ENCODE measurements at places on chromosomes 1 and 21.

GRCh38 chr1:169495916-169496315 lies 10.2 kb upstream of the SLC19A2 start:
- ATAC-seq: no peak

GRCh38 chr1:234997201-234997895 lies 131.3 kb downstream of the TOMM20 start:
- ATAC-seq: no peak

DNA sequence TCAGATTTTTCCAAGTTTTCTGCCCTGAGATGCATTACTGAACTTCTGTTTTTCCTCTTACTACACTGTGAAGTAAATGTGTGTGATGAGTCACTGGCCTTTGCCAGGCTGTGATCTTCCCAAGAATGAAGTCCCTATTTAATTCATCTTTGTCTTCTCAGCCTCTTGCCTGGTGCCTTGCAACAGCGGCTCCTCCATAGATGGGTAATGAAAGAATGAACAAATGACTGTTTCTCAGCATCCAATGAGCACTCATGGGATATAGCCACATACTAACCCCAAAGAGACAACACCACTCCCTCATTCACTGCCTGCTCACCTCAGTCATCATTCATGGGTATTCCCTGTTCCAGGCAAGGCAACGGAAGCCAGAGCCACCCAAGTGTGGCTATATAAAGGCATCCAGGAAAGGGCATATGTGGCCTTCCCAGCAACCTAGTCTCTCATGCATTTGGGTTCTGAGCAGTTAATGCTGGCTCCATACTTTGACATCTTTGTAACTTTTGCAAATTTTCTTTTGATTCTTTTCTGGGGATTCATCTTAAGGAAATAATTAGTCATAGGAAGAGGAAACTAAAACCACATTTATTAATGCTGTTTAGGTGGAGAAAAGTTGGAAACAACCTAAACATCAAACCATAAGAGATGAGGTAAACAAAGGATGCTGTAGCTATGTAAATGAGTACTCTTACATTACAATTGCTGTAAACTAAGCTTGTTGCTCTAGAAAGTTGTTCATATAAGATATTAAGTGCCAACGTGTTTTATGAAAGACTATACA lies 71.9 kb downstream of the HIVEP3 start:
- no peak for ATAC-seq

DNA sequence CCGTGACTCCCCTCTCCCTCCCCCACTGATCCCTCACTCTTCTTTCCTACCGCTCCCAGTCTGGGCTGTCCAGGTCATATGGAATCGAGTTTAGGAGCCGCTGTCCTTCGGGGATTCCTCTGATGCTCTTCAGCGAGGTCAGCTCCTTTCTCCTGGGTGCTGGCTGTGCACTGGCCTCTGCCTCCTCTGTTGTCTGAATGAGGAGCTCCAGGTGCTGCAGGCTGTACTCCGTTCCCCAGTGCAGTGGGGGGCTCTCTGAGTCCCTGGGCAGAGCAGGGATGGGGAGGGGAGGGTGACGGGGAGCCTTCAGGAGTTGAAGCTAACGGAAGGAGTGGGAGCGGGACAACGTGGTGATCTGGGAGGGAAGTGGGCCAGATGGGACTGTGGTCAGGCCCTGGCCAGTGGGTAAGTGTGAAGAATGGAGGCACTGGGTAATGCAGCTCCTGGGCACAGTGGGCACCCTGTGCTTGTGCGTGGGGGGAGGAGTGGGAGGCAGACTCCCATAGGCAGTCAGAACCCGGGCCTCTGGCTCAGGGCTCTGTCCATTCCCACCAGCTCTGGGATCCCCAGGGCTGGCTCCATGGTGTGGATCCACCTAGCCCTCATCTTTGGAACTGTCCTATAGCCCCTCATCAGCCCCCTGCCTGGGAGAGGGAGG lies 59.5 kb upstream of the TLR5 start:
- no peak for ATAC-seq

DNA sequence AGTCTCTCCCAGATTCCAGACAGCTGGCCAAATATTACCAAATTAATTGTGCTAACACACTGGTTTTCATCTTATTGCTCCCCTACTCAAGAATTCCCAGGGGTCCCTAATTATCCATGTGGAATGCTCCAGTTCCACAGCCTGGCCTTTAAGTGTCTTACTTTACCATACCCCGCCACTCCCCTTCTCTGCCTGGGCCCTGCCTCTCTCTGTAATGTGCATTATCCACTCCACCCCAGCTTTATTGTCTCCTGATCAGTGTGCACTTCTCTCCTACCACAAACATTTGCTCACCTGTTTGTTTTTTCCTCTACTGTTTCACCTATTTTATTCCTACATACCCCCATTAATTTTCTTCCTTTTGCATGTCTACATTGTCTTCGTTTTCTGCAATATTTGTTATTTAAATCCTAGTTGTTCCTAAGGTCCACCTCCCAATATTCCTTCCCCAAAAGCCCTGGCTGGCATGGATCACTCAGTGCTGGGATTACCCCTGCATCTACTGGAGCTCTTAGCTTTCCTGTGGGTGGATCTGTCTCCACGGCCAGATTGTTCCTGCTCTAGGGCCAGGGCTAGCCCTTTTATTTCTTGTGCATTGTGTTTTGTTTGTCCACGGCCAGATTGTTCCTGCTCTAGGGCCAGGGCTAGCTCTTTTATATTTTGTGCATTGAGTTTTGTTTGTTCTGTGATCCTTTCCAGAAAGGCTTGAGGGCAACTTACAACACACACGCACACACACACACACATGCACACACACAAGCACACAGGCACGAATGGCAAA lies 33.4 kb upstream of the ATP1B1 start:
- no peak for ATAC-seq

DNA sequence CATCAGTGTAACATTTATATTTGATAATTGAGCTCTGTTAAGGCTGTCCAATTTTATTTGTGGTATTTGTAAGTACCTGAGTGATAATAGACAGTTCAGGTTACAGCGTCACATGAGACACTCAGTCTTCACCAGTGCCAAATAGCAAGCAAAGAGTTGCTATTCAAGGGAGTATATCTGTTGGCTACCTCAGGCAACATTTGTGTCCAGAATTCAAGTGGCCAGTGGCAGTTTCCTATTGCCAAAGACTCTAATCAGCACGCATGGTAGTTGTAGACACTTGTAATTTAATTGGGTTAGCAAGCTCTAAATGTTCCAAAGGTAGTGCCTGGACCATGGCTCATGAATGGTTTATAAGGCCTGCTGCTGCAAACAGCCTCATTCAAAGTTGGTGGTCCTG lies 1524.3 kb upstream of the B3GALT2 start:
- ATAC-seq: no peak

GRCh38 chr1:179295164-179295755 lies 1.7 kb downstream of the SOAT1 start:
- no peak for ATAC-seq

DNA sequence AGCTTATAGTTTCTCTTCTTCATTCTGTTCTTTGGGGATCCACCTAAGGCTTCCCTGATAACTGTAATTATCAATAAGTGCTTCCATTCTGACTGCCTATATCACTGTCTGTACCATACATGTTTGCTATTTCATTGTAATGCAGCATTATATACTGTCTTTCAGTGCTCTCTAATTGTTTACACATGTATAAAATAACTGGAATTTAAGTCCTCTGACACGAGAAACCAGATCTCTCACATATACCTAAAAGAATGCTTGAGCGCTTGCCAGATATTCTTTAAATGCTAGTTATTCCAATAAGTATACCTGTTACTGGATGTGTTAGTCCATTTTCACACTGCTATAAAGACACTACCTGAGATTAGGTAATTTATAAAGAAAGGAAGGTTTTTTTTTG lies 34.7 kb downstream of the CELF3 start:
- no peak for ATAC-seq

DNA sequence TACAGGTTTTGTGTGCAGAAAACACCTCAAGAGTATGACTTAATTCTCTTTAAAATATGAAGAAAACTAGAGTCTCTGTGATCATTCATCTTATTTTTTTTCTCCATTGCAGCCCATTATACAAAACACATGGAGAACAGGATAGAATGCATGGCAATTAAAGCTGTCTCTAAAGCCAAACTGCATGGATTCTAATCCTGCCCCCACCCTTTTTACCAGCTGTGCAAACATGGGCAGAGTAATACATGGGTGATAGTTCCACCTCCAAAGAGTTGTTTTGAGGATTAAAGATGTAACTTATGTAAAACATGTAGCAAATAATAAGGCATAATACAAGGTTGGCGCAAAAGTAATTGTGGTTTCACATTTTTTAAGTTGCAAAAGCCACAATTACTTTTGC lies 114.4 kb downstream of the CLEC20A start:
- no peak for ATAC-seq

DNA sequence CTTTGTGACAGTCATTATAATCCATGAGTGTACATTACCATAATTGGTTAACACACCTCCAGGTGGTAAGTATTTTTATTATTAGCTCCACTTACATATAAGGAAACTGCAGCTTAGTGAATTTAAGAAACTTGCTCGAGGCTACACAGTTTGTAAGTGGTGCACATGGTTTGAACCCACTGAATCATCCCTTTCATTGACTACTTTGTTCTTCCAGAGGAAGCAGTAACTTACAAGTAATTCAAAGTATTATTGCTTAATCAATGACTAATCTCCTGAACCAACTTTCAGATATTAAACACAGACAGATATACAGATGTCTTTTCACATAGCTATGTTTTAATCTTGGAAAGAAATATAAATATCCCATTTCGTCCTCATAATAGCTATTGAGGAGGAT lies 18.7 kb upstream of the CLDN8 start:
- ATAC-seq: no peak

DNA sequence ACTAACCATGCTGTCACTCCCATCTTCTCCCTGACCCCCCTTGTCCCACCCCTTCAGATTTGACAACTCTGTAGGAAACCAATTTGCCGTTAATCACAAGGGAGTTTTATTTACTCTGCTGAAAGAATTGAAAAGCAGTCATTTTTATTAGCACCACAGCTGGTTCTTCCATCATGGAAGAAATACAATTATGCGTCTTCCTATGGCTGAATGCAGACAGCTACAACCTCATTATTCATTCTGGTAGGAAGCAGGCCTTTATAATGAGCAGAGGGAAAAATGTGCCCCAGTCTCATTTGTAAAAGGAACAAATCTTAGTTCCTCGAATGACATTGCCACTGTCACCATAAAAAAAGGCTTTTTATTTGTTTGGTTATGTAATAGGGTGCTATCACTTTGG lies 35.2 kb downstream of the JUN start:
- no peak for ATAC-seq

DNA sequence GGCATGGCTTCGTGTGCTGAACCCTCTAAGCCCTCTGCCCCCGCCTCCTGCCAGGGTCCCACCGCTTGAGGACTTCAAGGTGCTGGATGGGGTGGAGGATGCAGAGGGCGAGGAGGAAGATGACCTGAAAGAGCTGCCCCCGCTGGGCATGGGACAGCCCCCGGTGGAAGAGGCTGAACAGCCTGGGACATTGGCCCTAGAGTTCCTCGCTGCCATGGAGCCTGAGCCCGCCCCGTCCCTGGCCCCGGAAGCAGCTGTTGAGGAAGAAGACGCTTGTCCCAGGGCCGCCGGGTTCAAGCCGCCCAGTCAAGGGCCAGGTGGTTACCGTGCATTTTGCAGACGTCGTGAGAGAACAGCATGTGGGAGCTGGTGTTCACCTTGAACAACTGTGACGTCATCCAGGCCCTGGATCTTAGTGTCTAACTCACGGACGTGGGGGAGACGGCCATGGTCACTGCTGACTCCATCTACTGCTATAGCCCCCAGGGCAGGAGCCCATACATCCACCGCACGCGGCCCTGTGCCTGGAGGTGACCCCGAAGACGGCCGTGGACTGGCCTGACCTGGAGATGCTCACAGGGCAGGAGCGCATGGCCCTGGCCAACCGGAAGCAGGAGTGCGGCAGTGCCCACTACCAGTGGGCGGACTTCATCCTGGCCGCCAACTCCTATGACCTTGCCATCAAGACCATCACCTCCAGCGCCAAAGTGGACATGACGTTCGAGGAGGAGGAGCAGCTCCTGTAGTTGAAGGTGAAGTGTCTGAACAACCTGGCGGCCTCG lies 90.1 kb downstream of the PPP1R12B start:
- no peak for ATAC-seq

GRCh38 chr21:20511216-20511880 lies 486.9 kb upstream of the NCAM2 start:
- no peak for ATAC-seq

DNA sequence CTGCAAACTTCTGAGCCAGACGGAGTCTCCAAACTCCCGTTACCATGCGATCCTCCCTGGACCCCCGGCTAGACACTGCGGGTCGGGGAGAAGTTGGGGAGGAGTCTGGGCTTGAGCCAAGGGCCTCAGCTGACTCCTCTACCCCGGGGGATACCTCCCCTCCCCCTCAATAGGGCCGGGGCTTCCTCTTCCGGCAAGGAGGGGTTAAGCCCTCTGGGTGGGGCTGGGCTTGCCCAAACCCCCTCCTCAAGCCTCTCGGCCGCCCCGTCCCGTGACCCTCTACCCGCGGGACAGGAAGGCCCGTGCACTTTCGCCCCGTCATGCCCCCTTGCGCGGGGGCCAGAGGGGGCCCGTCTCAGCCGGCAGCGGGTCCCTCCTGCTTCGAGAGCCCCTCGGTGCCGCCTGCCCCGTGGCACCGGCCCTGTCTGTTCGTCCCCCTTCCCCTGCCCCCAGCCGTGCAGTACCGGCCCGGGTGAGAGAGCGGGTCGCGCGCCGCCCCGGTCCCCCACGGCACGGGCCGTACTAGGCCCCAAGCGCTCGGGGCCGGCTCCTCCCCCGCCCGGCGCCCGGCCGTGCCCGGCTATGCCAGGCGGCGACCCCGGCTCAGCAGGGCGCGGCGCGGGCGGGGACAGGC lies 652 bp downstream of the ARL8A start:
- ATAC-seq: peak; percentile 78

DNA sequence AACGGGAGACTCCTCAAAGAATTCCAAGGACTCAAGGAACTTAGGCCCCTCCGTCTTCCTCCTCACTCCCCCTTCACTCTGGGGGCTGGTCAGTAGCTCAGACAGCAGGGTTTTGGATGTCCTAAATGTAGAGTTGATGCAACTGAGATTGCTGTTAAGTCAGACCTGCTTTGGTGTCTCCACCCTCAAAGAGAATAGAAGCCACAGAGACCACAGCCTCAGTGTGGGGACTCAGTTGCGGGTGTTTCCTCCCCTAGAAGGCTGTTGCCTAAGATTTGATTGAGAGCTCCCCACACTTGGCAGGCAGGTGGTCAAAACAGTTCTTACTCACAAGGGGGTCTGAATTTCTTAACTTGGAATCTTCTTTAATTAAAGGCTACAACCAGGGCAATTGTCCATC lies 7.6 kb downstream of the MAN1C1 start:
- no peak for ATAC-seq

GRCh38 chr1:67377253-67377652 lies 52.9 kb downstream of the SERBP1 start:
- no peak for ATAC-seq

- no peak for ATAC-seq
These were observed 149.9 kb downstream of the CLIC6 start for GRCh38 chr21:34818662-34819158.

DNA sequence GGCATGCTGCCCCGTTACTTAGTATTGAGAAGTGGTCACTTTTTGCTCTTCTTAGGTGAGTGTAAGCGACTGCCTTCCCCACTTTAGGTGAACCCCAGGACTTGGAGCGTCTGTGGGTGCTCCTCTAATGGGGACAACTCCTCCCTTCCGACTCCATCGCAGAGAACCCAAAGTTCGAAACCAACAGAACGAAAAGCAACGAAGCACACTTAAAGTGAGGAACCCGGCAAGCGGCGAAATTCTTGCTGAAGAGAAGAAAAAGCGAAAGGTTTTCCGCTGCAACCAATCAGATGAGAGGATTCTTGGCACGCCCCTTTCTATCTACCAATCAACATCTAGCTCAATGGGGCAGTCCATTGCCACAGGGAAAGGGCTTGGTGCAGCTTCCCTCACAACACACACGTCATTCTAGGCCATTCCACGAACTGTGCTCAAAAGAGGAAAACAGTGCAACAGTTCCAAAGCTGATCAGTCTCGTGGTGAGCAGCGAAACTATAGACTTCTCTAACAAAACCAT lies 709 bp upstream of the SUCO start:
- peak; percentile 88 for ATAC-seq

Data from stimulated activated memory B cell treated with anti-CD40 and anti-IgM and Interleukin-4, amounts not matched to agents 10 μg/mL and 1 μg/mL and 100 μg/mL, for 72 hours (primary cell).